ENCODE measurements at places on chromosomes 6 and 20.

GRCh38 chr6:114936080-114936479 lies 593.3 kb upstream of the HS3ST5 start:
- DNase-seq: no peak

- DNase-seq: no peak
Observed at GRCh38 chr6:170025935-170026750, 264.7 kb downstream of the DLL1 start.

- no peak for DNase-seq
Observed at GRCh38 chr20:51156041-51156982, 133.4 kb upstream of the KCNG1 start.

GRCh38 chr6:20866935-20867703 lies 332.9 kb downstream of the CDKAL1 start:
- no peak for DNase-seq

DNA sequence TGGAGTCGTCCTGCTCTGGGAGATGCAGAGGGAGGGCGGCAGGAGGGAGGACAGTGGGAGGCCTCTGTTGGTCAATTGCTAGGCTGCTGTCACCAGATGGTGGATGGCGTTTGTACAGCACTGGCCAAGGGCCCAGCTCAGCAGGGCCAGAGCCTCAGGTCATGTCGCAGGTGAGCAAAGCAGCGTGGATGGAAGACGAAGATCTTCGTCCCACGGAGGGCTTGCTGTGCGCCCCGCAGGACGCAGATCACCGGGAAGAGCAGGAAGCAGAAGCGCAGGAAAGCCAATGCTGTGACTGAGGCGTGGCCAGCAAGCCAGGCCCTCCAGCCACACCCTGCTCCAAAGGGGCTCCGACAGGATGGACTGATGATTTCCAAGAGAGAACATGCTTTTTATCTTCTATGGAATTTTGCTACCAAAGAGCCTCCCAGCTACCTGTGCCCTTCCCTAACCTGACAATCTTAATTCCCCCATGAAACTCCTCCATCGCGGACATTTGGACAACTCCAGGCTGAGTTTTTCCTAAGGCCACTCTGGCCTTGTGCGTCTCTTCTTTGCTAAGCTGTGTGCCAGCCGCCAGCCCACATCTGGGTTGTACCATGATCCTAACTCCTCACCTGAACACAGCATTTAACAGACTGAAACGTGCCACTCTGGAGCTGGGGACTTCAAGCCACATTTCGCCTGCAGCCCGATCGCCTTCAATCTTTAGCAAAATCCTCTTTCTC lies 3.5 kb upstream of the SLCO4A1 start:
- DNase-seq: no peak
